ENCODE measurements at places on chromosomes 16 and 17.

- DNase-seq: peak; percentile 86
Measured at GRCh38 chr17:34858591-34859565, 102.4 kb downstream of the CCT6B start.

GRCh38 chr17:68260051-68260762 lies 12.4 kb downstream of the AMZ2 start:
- DNase-seq: no peak

DNA sequence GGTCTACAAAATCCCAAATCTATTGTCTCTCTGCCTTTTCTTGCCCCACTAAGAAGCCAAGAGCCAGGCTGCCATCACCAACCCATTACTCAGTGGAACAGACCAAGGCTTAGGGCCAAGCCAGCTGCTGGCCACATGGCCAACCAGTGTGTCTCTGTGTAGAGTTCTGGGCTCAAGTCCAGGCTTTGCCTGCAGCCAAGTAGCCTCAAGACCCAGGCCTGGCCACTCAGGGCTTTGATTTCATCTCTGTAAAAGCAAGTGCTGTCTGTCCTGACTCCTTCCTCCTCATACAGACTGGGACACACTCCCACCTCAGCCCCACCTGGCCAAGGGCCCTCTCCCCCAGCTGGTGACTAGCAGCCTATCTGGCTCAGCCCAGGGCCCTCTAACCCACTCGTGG lies 14.6 kb downstream of the SREBF1 start:
- DNase-seq: no peak

- peak; percentile 84 for DNase-seq
Measured at GRCh38 chr17:31524926-31525800, 133.7 kb downstream of the RAB11FIP4 start.

DNA sequence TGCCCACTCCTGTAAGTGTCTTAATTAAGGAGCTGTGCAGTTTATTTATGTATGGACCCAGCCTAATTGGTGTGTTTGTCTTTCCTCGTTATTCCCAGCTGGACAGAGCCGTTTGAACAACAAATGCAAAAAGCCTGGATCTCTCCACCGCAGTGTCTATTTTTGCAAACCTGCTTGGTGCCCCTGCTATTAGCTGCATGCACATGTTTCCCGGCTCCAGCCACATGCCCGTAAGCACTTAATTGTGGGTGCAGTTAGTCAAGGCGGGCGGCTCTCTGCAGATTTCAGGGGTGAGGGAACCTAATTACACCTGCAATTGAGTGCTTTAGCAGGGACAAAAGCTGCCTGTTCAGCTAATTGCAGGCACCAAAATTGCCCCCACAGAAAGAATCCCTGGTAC lies 74.0 kb upstream of the GSE1 start:
- DNase-seq: no peak

DNA sequence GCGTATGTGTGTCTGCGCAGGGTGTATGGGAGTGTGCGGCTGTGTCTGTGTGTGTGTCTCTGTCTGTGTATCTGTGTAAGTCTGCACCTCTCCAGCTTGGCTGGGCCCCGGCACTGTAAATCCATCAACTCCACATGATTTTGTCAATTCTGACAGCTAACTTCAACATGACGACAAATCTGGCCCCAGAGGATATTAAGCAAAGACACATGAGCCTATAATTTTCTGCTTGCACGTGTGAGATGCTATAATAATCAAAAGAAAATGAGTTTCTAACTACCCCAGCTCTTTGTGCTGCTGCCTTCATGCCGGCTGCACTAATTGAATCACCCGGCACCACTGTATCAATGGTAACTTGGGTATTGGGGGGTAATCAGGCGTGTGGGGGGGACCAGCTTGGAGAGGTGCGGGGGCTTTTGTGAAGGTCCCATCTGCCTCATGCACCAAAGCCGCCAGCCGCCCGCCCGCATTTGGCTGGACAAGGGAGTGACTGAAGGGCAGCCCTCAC lies 57.6 kb upstream of the LHX1 start:
- no peak for DNase-seq

- no peak for DNase-seq
Measured at GRCh38 chr17:44256671-44257070, 11.3 kb downstream of the SLC4A1 start.

DNA sequence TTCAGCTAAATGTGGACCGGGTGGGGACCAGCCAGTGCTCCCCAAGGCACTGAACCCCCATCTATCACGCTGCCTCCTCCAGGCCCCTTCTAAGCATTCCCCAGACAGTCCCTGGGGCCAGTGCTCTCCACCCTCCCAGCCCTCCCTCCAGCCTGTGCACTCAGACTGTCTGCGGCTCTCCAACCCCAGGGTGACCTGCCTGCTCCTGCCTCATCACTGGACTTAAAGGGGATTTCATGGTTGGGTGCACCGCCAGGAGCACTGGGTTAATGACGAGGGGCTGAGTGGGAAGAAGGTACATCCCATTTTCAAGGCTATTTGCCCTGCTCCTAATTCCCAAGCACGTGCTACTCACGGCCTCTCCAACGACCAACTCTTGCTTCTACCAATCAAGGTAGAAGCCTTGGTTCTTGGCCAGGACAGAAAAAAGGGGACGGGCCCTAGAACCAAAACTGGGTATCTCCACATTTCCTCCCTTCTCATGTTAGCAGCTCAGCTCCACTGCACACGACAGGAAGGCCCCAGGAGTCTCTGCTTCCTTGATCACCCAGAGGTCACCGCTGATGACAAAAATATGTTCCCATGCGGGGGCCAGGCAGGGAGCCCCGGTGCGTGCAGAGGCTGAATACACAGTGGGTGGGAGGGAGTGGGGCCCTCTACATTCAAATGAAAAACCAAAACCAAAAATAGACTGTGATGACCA lies 3.5 kb upstream of the ABR start:
- peak; percentile 51 for DNase-seq

- peak; percentile 69 for DNase-seq
Measured at GRCh38 chr16:57600048-57600835, 28.2 kb upstream of the ADGRG1 start.

- no peak for DNase-seq
Measured at GRCh38 chr17:8438441-8438840, 2.8 kb downstream of the NDEL1 start.

DNA sequence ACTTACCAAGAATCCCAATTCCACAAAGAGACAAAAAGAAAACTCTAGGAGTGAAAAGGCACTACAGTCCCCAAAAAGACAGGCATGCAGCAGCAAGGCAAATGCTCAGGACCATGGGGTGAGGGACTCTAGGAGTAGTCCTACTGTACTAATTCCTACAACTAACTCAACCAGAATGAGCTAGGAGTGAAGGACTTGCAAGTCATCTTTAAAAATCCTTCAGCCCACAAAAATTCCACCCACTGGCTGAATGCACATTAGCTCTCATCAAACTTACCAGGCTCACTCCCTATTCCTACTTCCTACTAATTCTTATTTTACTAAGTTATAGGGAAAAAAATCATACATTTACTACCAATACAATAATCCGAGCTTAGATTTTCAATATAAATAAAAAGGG lies 141.7 kb upstream of the C17orf78 start:
- no peak for DNase-seq

DNA sequence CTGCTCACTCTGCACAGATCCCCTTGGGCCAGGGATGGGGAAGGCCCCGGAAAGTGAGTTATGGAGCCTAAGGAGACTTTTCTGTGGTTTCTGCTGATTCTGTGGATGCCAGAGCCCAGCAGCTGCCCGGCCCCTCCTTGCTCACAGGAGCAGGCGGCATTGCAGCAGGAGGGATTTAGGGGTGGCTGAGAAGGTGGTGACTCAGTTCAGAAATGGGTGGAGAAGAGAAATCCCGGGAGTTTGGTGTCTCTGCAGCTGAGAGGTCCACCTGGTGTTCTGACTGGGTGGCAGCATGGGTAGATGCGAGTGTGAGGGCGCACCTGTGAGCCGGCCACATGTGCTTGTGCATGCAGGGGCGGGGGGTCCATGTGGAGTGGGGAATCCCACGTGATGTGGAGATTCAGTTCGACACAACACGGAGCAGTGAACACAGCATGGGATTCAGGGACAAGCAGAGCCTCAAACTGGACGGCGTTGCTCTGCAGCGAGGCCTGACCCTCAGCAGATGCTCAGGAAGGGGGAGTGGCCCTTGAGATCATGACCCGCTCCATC lies 16.0 kb upstream of the SPPL2C start:
- DNase-seq: no peak

DNA sequence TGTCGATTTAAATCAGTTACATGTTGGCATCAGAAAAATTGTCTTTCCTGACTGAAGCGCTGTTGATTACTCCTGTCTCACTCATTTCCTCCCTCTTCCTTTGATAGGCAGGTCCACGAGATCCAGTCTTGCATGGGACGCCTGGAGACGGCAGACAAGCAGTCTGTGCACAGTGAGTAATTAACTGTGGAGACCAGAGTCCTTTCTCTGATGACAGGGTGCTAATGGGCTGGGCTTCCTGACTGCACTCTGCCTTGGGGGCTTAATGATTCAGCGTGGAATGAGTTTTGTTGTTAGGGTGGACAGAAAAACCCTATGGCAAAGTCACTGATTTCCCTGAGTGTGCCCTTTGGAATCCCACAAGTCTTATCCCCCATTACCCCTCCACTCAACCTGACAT lies 6.5 kb downstream of the GOSR2 start:
- DNase-seq: no peak

- no peak for DNase-seq
Measured at GRCh38 chr16:58456193-58456592, 43.8 kb upstream of the NDRG4 start.

DNA sequence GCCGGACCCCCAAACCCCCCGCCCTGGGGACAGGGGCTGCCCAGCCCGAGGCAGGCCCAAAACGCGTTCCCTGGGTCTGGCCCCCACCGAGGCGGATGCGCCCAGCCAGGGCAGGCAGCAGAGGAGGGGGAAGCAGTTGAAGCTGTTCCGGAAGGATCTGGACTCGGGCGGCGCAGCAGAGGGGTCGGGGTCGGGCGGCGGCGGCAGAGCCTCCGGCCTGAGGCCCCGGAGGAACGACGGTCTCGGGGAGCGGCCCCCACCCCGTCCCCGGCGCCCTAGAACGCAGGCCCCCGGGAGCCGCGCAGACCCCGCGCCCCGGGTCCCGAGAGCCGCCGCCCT lies 22.9 kb upstream of the ZFPM1 start:
- no peak for DNase-seq

DNA sequence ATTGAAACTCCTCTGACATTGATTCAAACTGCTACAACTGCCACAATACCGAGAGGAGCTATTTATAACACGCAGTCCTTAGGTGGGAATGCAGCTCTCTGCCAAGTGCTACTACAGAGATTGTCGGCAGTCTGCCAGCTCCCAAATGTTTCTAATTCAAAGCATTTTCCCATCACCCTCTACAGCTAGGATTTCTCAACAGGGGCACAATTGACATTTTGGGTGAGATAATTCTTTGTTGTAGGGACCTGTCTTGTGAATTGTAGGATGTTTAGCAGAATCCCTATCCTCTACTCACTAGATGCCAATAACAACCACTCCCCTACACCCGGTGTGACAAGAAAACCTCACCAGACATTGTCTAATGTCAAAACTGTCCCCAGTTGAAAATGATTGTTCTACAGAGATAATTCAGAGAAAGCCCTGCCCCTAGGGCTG lies 7.8 kb upstream of the N4BP1 start:
- no peak for DNase-seq

- DNase-seq: no peak
Measured at GRCh38 chr17:77280304-77281121, 139.7 kb downstream of the SEC14L1 start.

DNA sequence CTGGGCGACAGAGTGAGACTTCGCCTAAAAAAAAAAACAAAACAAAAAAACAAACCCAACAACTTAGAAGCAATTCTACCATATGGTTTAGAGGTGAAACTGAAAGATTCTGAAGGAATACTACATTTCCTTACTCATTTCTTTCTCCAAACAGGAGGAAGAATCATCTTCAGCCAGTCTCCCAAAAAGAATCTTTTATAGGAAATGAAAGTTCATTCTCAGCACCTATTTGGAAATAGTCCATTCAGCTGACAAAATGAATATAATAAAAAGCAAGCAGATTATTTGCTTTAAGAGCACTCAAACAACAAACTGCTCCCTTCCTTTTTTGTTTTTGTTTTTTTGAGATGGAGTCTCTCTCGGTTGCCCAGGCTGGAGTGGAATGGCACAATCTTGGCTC lies 17.7 kb downstream of the GRB2 start:
- no peak for DNase-seq

DNA sequence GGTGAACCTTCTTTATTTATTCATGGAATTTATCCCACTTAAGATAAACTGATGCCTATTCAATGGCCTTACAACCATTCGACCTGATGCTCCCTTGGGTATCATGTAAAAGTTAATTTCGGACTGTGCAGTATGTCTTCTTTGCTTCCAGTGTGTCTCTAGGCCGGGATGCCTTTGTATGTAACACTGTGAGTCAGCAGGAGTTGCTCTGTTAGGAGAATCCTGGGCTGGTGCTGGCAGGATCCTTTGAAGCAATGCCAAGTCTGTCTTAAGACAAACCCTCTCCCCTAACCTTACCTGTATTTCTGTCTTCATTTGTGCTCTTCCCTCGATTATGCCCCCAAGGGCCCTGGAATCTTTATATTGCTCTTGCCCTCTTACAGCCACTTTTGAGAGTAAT lies 37.9 kb upstream of the ABCA8 start:
- no peak for DNase-seq

DNA sequence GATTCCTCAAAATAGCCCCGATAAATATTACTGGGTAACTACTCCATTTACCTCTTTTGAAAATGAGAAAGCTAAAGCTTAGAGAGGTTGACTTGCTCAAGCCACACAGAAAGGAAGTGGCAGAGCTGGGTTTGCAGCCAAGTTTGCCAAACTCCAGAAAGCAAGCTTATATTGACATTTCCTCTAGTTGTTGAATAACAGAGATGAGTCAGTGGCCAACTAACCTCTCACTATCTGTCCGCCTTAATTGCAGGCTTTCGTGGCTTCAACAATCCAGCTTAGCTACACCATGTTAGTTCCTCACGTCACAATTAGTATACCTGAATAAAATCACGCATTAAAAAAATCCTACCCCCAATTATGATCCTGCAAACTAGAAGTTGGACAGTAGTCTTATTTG lies 151.7 kb downstream of the CNTNAP4 start:
- DNase-seq: no peak

DNA sequence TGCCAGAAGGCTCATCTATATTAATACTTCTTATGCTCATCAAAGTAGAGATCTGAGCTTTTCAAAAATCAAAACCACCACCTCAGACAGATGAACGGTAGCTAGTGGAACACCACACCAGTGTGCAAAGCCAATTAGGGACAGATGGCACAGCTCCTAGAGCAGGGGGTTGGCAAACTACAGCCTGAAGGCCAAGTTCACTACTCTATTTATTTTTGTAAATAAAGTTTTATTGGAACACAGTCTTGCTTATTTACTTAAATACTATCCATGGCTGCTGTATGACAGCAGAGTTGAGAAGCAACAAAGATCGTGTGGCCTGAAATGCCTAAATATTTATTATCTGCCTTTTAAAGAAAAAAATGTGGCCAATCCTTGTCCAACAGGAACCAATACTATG lies 56.8 kb downstream of the AMFR start:
- DNase-seq: peak; percentile 71

GRCh38 chr16:12539185-12539929 lies 264.3 kb downstream of the CPPED1 start:
- no peak for DNase-seq

- DNase-seq: no peak
Measured at GRCh38 chr16:66081775-66082366, 284.6 kb upstream of the CDH5 start.

GRCh38 chr16:69424935-69425784 lies 741 bp downstream of the CYB5B start:
- peak; percentile 13 for DNase-seq

All from NCI-H524 (cell line).